ENCODE measurements at places on chromosomes 13 and 19. TPM values are rescaled to one million over a fixed set of nuclear protein-coding genes. Genes with fewer than 3 reads are reported as not detected.
A peak's percentile ranks its signal among the peaks of the same experiment; 100 is the strongest.

CGB5 gene
- total RNA-seq, result not detected

SIGLEC5 gene
- not detected for total RNA-seq

LGALS14 gene
- total RNA-seq, result not detected

MCEMP1 gene
- total RNA-seq, result not detected

GGACT gene
- total RNA-seq, result 4.0 TPM

MISP3 gene
- 1.5 TPM for total RNA-seq

- DNase-seq, result no peak
Observed at GRCh38 chr19:42068756-42069571, 1.0 kb downstream of the GRIK5 start.

- no peak for DNase-seq
Observed at GRCh38 chr19:31418055-31418454, 68.8 kb upstream of the TSHZ3 start.

DNA sequence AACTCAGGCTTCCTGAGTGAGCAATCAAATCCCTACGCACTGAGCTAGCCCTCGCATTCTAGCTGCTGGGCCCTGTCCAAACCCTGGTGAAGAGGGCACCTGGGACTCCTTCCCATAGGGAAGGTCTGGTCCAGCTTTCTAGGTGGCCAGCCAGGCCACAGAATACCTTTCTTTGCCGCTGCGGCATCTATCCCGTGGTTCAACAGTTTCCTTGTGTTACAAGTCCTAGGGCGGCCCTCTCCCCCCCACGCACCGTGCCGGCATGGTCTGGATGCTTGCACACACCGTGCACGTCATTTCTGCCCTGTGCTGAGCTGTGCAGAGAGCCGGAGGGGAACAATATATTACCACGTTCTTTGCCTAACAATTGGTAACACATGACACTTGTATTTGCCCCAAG is 164.6 kb upstream of the TSHZ3 start:
- no peak for DNase-seq

GRCh38 chr13:28540612-28541011 is 45.7 kb upstream of the FLT1 start:
- no peak for DNase-seq

- DNase-seq, result no peak
Observed at GRCh38 chr19:43395561-43395960, 19.1 kb upstream of the TEX101 start.

- peak; percentile 55 for DNase-seq
Observed at GRCh38 chr19:31338069-31338776, 11.0 kb downstream of the TSHZ3 start.
